Iris pigment epithelial cell (primary cell): ENCODE measurements at places on chromosomes 4 and X.

- no peak for DNase-seq
These were observed 25.5 kb downstream of the MMAA start for GRCh38 chr4:145644699-145645098.

GRCh38 chr4:168917138-168917779, 92.8 kb downstream of the CBR4 start:
- peak; percentile 42 for DNase-seq

GRCh38 chr4:128009428-128009827, 44.2 kb downstream of the ABHD18 start:
- no peak for DNase-seq

DNA sequence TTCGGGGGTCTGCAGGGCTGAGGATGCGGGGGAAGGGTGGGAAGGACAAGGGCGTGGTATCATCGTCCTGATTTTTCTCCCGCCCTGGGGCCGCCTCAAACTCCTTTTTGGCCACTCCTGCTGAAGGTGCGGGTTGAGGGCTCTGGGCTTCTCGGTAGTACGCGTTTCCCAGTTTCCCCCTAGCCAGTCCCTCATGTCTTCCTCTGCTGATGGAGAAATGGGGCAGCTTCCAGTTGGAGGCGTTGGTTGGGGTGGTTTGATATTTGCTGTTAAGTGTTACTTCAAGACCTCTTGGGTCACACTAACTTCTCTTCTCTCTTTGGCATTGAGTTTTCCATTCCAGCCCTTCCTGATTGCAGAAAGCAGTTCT, 482 bp downstream of the GSTCD start:
- peak; percentile 11 for DNase-seq

- peak; percentile 80 for DNase-seq
These were observed 175.6 kb downstream of the SNCA start for GRCh38 chr4:89661173-89661899.

GRCh38 chr4:43843501-43843900, 605.1 kb downstream of the KCTD8 start:
- peak; percentile 12 for DNase-seq

DNA sequence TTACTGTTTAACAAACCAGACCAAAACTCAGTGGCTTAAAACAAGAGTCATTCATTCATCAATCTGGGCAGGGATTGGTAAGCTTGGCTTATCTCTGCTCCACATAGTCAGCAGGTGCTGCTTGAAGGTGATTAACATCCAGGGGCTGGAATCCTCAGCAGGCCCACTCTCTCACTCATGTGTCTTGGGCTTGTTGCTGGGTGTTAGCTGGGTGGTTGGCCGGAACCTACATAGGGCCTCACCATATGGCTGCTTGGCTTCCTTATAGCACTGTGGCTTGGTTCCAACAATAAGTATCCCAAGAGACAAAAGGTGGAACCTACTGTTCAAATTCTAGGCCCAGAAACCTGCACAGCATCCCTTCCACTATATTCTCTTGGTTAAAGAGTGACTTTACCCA, 125.0 kb downstream of the RASGEF1B start:
- no peak for DNase-seq

GRCh38 chr4:128349921-128350320, 62.3 kb upstream of the PGRMC2 start:
- peak; percentile 98 for DNase-seq

DNA sequence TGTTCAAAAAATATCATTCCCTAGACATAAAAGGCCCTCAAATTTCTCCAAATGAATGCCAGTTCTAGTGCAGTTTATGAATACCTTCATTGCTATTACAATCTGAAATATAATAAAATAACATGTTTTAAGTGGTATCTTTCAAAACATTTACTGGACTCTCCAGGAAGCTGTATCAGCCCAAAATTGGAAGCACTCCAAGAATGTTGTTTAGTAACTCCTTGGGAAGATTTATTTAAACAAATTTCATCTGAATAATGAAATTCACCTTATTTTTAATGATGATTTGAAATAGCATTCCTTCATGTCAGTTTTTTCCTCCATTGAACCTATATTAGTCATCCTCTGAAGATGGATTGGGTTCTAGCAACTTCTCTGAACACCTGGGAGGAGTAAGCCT, 217.2 kb upstream of the PCDH18 start:
- peak; percentile 81 for DNase-seq

- DNase-seq = peak; percentile 84
These were observed 677 bp downstream of the PTPN13 start for GRCh38 chr4:86594559-86595425.

GRCh38 chr4:115042496-115042895, 70.9 kb downstream of the NDST4 start:
- no peak for DNase-seq

- DNase-seq = no peak
These were observed 1129.6 kb downstream of the STPG2 start for GRCh38 chr4:97013711-97014110.

- no peak for DNase-seq
These were observed 61.2 kb downstream of the METTL14 start for GRCh38 chr4:118746251-118746919.

DNA sequence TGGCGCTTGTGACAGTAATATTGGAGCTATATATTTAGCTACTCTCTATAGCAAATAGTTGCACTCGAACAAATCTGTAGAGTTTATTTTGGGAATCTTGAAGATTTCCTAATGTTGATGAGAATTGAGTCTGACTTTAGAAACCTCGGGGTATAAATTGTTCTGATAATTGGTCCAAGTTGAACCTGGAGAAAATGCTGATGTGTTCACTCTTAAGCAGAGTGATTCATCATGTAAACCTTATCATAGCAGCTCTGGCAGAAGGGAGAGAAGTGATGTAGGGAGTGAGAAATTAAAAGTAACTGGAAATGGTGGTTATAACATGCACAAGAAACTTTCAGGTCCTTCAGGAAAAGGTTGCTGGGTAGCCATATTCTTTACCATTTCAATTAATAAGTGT, 16.4 kb upstream of the SLC4A4 start:
- DNase-seq = no peak

DNA sequence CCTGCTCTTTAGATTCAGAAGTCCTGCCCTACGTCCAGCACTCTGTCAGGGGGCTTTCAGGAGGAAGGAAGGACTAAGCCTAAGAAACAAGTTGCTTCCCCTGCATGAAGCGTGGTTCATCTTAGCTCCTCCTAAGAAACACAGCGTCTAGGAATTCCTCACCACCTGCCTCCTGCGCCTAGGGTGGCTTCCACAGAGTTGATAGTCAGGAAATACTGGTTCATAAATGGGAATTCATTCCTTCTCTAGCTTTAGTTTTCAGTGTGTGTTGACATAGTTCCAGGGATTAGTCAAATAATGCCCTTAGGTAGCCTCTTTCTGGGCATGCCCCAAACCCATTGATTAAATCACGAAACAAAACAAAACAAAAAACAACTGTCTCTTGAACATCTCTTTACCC, 1.7 kb upstream of the MXRA5 start:
- DNase-seq = no peak

DNA sequence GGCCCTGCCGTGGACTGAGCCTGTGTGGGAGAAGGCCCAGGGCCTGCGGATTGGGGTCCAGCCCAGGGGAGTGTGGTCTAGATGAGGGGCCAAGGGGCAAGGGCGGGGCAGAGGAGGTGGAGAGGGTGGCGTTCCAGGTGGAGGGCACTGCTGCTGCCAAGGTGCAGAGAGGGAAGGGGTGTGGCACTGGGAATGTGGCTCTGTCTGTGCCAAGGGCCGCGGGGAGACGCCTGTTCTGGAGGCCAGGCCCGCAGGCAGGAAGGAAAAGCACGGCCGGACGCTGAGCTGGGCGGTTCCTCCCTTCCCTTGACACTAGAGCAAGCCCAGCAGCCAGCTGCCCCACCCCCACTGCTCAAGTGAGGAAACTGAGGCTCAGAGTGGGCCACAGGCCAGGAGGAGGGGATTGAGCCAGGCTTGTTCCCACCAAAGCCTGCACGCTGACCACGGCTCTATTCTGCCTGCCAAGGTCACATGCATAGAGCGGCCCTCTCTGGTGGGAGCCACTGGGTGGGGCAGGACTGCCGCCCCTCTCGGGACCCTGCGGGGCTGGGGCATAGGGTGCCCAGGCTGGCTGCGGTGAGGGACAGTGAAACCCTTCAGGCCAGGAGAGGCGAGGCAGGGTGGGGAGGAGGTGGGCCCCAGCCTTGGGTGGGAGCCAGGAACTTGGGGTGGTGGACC, 13.0 kb downstream of the SH3BP2 start:
- DNase-seq = no peak
